ENCODE measurements at places on chromosomes 1 and 21. TPM values are rescaled to one million over a fixed set of nuclear protein-coding genes. Genes with fewer than 3 reads are reported as not detected.

- peaks cover 17% of the 10 kb centered on the region for H3K27me3 ChIP-seq
- no peak overlapping the region for H3K27ac ChIP-seq
These were observed 674.5 kb downstream of the MATN1 start for GRCh38 chr1:30048905-30049304.

- peaks cover 9% of the 10 kb centered on the region for H3K27me3 ChIP-seq
- no peaks in the 10 kb centered on the region for H3K4me1 ChIP-seq
- H3K36me3 ChIP-seq: no peaks in the 10 kb centered on the region
- H3K4me3 ChIP-seq: no peak overlapping the region
- no peak for DNase-seq
- no peak overlapping the region for H3K27ac ChIP-seq
These were observed 125.4 kb upstream of the USP25 start for GRCh38 chr21:15604413-15604812.

DNA sequence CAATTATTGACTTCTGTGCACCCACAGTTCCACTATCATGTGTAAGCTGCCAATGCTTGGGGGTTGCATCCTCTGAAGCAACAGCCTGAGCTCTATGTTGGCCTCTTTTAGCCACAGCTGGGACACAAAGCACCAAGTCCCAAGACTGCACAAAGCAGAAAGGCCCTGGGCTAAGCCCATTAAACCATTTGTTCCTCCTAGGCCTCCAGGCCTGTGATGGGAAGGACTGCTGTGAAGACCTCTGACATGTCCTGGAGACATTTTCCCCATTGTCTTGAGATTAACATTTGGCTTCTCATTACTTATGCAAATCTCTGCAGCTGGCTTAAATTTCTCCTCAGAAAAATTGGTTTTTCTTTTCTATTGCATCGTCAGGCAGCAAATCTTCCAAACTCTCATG, 123.7 kb upstream of the DEPDC1 start:
- no peaks in the 10 kb centered on the region for H3K4me1 ChIP-seq
- H3K36me3 ChIP-seq: no peaks in the 10 kb centered on the region
- H3K27me3 ChIP-seq: no peaks in the 10 kb centered on the region
- no peak overlapping the region for H3K4me3 ChIP-seq
- H3K27ac ChIP-seq: no peak overlapping the region
- DNase-seq: no peak

DNA sequence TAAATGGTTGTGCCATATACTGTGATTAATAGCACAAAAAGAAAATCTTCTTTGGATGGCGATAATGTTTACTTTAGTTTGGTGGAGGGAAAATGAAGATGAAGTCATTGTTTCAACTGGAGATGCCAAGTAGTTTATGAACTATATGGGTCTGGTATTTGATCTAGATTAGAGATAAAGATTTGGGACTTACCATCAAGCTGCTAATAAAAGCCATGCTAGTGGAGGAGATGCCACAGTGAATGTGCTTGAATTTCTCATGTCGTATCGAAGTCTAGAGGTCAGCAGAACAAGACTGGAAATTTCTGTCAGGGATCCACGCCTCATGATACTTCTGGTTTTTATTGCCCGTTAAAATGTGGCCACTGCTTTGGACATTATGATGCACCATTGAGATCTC, 742.0 kb downstream of the NCAM2 start:
- no peaks in the 10 kb centered on the region for H3K4me1 ChIP-seq
- no peak overlapping the region for H3K27ac ChIP-seq
- no peak overlapping the region for H3K4me3 ChIP-seq

DNA sequence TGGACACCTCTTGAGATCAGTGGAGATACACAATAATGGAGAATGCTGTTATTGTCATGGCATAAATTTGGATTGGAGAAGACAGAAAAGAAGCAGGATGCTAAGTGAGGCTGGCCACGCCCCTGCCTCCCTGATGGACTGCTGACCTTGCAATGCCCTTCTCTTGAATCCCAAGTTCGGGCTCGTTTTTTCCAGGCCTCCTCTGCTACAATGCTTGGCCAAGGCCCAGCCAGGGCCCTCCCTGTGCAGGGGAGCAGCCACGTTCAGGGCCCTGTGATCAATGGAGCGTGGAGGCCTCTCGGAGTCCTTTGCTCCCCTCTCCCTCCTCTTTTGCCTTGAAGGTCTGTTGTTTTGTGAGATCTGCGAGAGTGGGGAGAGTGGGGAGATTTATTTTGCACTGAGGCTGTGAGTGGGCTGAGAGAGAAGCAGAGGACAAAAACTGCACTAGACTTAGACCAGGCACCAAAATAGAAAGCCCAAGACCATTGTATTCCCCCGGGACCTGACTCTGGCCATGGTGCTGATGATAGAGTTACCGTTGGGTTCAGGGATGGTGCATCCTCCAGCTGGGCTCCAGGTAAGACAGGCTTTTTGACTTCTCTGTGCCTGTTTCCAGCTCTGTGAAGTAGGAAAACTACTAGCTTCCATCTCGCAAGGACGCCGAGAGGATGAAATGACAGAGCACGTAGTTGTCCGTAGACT, 268.6 kb downstream of the KAZN start:
- no peak overlapping the region for H3K4me3 ChIP-seq
- H3K36me3 ChIP-seq: no peaks in the 10 kb centered on the region
- DNase-seq: no peak
- H3K27ac ChIP-seq: no peak overlapping the region

GRCh38 chr1:216702170-216702569, 21.1 kb downstream of the ESRRG start:
- H3K4me3 ChIP-seq: no peak overlapping the region
- H3K27me3 ChIP-seq: no peaks in the 10 kb centered on the region
- no peak overlapping the region for H3K27ac ChIP-seq
- no peak for DNase-seq

DNA sequence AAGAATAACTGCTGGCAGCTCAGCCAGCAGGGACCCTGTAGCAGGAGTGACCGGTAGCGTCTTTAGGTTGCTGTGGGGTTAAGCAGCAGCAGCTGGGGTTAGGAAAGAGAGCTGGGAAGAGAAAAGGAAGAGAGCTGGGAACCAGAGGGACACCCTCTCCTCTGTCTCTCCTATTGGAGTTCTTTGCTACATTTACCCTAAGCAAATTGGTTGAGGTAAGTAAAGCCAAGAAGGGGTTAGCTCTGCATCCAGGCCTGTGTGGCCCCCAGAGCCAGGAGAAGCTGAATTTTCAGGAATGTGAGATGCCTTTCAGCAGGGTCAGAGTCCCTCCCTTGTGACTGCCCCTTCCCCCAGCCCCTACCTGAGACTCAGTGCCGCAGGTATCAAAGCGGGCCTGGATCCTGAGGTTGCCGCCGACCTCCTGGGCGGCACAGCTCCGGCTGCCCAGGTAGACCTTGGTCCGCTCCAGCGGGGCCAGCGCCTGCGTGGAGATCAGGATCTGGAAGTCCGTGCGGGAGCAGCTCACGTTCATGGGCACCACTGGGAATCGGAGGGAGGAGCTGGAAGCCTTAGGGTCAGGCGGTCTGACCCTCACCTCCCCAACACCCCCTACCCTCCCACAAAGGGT, 16.4 kb downstream of the CDCP2 start:
- no peak overlapping the region for H3K4me3 ChIP-seq
- DNase-seq: no peak
- no peaks in the 10 kb centered on the region for H3K27me3 ChIP-seq
- H3K27ac ChIP-seq: no peak overlapping the region

DNA sequence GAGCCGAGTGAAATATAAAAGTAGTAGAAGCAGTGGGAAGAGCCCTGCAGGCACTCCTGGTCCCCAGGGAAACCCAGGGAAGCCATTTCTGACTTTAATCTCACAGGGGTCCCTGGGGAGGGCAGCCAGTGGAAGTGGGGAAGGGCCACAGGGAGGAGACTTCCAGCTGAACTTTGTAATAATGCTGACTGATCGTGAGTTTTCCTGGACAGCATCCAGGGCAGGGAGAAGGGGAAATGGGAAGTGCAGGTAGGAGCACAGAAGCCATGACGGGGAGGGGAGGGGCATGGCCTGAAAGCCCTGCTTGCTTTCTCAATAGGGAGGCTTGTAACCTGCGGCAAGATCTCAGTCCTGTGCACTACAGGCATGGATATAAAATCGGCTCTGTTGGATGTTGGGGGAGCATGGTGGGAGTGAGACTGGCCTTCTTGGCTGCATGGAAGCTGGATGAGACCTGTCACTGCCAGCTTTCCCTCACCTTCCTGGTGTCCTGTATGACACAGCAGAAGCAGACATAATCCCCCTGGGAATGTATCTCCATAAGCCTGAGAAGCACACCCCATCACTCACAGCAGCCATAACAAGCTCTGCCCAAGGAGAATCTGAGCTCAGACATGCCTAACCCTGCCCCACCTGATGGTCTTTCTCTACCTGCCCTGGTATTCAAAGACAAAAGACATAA, 15.1 kb upstream of the MX1 start:
- H3K4me3 ChIP-seq: no peak overlapping the region
- no peaks in the 10 kb centered on the region for H3K27me3 ChIP-seq
- no peaks in the 10 kb centered on the region for H3K4me1 ChIP-seq
- H3K36me3 ChIP-seq: peaks cover 46% of the 10 kb centered on the region
- no peak overlapping the region for H3K27ac ChIP-seq

DNA sequence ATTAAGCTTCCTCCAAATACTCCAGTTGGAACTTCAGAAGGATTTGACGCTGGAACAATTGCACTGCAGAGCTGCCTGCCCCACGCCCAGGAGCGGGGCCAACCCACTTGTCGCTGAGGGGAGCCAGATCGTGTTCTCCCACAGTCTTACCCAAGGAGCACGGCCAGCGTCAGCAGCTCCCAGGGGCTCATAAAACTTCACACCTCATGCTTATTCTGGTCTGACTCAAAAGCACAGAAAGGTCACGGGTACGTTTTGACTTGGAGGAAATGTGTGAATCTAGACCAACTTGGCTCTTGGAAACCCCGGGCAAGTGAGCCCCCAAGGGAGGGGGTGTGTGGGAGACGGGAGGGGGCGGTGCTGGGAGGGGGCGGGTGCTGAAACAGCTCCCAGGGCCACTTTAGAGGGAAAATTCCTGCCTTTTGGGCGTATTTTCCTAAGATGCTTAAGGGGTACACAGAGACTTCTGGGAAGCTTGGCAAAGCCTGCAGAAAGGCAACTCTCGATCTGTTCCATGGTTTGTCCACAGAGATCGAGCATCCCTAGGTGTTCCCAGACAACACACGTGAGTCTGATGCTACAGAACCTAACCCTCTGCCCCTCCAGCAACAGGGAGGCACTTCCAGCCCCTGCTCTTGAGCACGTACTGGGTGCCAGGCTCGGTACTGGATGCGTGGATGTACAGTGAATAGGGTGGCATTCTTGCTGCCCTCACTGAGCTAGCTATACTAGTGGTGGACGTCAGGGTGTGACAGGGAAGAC, 98.9 kb downstream of the DHRS3 start:
- H3K36me3 ChIP-seq: peaks cover 8% of the 10 kb centered on the region
- peak; percentile 84 for DNase-seq
- H3K27ac ChIP-seq: peak overlapping the region; percentile 67
- peaks cover 43% of the 10 kb centered on the region for H3K4me1 ChIP-seq
- no peak overlapping the region for H3K4me3 ChIP-seq
- H3K27me3 ChIP-seq: no peaks in the 10 kb centered on the region

DNA sequence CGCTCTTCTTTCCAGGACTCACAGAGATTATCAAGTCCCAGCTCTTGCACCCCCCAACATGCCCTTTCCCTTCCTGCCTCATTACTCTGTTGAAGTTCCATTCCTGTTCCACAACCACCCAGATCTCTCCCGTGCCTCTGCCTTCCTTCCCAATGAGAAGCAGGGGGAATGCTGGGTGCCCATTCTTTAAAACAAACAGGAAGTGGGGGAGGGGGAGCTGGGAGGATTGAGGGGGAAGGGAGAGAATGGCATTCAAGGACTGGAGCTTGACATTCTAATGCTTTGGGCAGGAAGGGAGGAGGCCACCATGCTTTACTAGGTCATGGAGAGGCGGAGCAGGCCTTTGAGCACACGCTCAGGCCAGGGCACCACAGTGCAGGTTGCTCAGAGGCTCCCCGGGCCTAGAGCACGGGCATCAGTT, 150.3 kb upstream of the IRF2BP2 start:
- H3K27me3 ChIP-seq: no peaks in the 10 kb centered on the region
- H3K4me3 ChIP-seq: no peak overlapping the region
- DNase-seq: no peak
- no peaks in the 10 kb centered on the region for H3K36me3 ChIP-seq

DNA sequence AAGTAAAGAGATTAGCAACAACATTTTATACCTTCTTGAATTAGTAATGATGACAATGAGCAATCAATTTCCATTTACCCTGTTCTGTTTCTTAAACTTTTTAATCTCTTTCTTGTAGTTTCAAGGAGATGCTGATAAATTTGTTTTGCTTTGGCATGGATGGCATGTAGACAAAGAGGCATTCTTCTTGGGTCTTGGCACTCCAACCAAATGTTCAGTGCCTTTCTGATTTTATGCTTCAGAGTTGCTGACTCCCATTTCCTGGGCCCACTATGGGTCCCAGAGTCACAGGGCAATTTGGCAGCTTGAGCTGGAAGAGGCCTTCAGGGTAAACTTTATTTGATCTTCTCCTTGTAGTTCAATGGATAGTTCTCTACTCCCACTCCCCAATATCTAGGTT, 42.1 kb upstream of the OSBPL9 start:
- H3K36me3 ChIP-seq: no peaks in the 10 kb centered on the region
- no peak for DNase-seq
- H3K27ac ChIP-seq: no peak overlapping the region
- H3K4me3 ChIP-seq: no peak overlapping the region
- peaks cover 35% of the 10 kb centered on the region for H3K4me1 ChIP-seq
- no peaks in the 10 kb centered on the region for H3K27me3 ChIP-seq

Gene ZMYM1
- 7.9 TPM for total RNA-seq

Gene MOV10
- total RNA-seq: 48.8 TPM

Gene TMEM52
- 0.99 TPM for total RNA-seq

Gene MT1HL1
- total RNA-seq: not detected

Gene CRP
- total RNA-seq: not detected

Gene SERPINC1
- not detected for total RNA-seq

Gene GBP2
- total RNA-seq: 351 TPM

Gene PHGDH
- 439 TPM for total RNA-seq
